CD4-positive, alpha-beta T cell treated with Interleukin-17A for 1 hour (primary cell): ENCODE measurements at places on chromosomes 3 and 15.

DNA sequence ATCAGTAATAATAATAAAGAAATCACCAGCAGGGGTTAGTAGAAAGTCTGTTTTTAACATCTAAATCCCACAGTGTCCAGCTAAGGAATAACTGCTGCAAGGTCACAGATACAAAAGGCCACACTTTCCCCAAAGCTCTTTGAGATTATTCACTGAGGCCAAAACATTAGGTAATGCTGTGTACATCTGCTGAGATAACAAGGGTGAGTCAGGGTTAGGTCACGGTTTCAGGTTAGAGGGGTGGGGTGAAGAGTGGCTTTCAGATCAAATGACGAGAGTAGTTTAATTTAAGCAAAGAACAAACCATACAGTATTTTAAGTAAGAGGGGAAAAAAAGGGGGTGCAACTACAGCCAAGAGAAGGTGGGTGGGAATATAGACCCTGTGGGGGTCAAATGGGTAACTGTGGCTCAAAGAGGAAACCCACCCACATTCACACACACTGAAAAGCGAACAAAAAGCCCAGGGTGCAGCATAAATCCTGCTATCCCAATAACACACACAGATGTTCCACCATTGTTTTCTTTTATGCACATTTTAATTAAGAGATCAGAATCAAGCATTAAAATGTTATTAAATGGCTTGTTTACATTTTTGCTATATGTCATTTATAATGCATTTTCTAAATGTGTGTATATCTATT is 412.9 kb downstream of the TIGIT start:
- DNase-seq, result no peak

DNA sequence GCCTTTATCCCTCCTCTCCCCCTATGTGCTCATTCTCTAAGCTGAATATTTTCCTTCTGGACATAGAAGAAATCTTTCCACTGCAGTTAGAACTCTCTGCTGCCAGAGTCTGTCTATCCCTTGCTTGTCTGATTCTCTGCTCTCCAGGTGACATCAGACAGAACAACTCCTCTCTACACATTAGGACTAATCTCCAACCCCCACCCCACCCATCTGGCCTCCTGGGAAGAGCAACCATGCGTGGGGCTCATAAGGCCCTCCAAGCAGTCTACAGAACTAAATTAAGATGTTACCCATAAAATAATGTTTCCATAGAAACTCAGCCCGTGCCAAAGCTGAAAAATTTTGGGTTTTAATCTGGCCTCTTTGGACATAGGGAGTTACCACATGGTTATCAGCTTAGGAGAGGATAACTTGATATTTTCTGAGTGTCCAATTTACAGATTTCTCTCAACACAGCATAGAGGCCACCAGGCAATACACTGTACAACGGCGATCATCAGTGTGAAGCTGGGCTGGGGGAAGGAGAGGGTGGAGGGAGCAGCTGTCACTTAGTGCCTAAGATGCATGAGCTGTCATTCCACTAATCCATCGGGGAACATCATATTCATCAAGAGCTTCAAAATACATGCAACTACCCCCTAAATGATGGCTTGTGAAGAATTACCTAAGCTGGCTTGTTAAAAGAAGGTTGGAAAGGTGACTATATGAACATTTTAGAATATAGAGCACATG is 199.4 kb downstream of the CLSTN2 start:
- no peak for DNase-seq

DNA sequence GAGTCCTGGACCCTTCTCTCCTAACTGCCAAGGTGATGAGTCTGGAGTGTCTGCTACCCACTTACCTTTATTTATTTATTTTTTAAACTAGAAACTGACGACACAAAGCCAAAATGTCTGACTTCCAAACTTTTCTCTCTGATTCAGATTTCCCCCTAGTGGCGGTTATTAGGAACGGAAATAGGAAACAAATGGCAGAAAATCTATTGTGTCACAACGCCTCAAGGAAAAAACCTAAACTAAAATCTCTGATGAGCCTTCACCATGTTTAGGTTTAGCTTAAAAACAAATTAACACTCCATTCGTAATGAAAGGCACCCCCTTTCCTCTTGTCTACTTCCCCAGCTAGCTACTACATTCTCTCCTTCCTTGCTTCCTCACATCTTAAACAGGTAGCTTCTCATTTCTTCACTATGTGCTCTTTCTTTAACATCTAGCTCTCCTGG is 94.0 kb upstream of the MEX3B start:
- peak; percentile 22 for DNase-seq

GRCh38 chr15:90813796-90814190 is 54.6 kb upstream of the FURIN start:
- DNase-seq, result no peak

DNA sequence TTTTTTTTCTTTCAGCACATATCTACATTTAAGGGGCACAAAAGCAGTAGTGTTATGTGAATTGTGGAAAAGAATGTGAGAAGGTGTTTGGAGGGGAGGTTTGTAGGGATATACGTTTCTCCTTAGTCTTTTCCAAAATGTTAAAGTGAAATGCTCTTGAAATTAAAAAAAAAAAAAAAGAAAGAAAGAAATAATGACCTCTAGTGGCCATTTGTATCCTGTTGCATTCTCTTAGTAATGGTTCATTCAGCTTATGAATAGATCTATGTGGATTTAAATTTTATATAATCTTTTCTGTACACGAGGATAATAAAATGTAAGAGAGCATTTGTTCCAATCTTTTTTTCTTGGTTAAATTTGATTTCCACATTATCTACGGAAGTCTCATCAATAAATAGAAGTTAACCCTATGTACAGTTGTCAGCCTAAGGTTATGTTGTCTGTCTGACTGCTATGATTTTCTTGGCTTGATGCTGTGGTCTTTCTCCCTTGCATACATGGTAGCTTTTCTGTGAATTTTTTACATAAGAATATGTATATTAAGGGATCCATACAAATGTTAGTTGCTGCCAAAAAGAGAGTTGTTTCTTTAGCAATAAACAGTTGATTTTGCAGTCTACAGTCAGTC is 1.7 kb downstream of the P2RY13 start:
- DNase-seq, result no peak

GRCh38 chr3:123084192-123084591 is 17.4 kb downstream of the PDIA5 start:
- no peak for DNase-seq

- no peak for DNase-seq
These were observed 8.8 kb upstream of the CMC1 start for GRCh38 chr3:28232659-28233058.

DNA sequence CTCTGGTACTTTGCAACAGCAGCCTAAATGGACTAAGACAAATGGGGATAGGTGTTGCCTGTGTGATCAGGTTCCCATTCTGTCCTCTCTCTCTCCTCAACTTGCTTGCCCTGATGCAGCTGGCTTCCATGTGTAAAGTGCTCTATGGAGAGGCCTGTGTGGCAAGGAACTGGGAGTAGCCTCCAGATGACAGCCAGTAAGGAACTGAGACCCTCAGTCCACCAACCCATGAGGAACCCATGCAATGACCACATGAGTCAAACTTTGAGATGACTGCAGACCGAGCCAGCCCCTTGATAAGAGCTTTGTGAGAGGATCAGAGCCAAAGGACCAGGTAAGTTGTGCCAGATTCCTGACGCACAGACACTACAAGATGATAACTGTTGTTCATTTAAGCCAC is 74.6 kb upstream of the ADPGK start:
- DNase-seq, result no peak

- DNase-seq, result no peak
These were observed 57.5 kb upstream of the MEF2A start for GRCh38 chr15:99508311-99508645.

DNA sequence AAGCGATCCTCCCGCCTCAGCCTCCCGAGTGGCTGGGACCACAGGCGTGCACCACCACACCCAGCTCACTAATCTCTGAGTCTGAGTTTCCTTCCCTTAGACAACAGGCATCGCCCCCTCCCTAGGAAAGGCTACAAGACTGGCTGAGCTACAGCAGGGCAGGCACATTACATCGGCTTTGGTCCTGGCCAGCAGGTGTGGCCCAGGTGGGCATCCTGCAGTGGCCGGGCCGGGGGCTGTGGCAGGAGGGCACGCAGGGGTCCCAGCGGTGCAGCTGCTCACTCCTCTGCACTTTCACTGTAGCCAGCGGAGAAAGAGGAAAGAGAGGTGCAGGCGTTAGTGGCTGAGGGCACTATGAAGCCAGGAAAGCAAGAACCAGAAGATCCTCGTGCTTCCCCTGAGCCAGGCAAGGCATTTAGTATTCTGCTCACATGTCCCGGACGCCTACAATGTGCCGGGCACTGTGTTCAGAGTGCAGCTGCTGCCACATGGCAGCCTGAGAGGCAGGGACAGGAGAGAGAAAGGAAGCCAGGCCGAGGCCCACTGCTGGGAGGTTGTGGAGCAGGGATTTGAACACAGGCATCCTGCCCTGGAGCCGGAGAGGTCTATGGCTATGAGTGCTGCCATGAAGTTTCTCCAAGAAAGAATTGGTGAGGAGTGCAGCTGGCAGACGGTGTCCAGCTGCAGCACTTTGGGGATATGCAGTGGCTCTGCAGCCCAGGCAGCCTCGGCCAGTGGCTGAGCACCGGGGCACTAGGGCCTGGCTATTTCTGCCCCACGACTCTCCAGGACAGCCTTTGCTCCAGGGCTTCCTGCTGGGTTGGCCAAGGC is 22.3 kb downstream of the GRIP2 start:
- DNase-seq, result no peak

GRCh38 chr3:49535971-49536874 is 18.1 kb upstream of the BSN start:
- DNase-seq, result no peak

DNA sequence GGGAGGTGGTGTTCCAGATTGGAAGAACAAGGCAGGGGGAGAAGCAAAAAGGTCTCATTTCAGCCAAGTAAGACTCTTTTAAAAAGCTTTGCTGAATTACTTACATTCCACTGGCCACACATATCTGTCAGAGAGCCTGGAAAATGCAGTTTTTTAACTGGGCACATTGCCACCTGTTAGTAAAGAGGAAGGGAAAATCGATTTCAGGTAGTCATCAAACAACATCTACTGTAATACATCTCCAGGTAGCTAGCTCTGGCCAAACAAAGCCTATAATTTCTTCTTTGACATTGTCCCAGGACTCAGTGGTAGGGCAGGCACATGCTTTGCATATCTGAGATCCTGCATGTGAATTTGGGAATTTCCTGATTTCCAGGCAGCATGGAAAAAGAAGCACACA is 480.7 kb upstream of the SUCLG2 start:
- no peak for DNase-seq

GRCh38 chr15:40190591-40190990 is 29.7 kb downstream of the BUB1B start:
- DNase-seq, result no peak

GRCh38 chr3:107523289-107523538 is 452 bp downstream of the BBX start:
- DNase-seq, result no peak

- DNase-seq, result no peak
These were observed 86.5 kb downstream of the TNIK start for GRCh38 chr3:171373711-171374110.

DNA sequence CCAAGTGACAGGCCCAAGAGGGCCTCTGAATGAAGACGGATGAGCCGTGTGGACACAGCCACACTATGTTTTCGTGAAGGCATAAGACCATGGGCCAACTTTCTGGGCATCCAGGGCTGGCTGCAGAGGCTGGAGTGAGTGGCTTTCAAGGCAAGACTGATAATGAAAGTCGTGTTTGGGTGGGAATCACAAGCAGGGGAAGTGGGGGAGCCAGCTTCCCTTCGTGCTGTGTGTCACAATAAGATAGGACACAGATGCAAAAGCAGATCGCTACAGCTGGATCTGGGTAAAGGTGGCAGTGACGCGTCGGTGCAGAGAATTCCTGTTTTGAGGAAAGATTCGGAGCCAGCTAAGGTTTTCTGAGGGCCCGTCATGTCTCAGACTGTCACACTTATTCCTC is 309.8 kb upstream of the CTDSPL start:
- DNase-seq, result no peak

DNA sequence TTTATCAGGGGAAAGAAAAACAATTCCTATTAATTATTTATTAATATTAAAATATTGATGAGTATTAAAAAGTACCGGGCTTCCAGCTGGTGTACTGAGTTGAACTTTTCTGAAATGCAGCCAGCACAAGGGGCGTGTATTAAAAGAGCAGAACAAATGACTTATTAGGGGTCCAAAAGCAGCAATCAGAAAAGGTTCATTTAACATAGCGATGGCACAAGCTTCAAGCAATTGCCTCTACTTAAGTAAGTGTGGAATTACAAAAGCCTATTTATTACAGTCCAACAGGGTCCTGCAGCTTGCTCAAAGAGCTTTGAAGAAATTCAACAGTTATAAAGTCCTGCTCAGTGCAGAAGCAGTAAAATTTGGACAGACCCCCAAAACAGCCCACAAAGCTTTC is 285.6 kb downstream of the EPHA3 start:
- no peak for DNase-seq

- DNase-seq, result no peak
These were observed 24.1 kb upstream of the MINAR1 start for GRCh38 chr15:79408041-79408440.

DNA sequence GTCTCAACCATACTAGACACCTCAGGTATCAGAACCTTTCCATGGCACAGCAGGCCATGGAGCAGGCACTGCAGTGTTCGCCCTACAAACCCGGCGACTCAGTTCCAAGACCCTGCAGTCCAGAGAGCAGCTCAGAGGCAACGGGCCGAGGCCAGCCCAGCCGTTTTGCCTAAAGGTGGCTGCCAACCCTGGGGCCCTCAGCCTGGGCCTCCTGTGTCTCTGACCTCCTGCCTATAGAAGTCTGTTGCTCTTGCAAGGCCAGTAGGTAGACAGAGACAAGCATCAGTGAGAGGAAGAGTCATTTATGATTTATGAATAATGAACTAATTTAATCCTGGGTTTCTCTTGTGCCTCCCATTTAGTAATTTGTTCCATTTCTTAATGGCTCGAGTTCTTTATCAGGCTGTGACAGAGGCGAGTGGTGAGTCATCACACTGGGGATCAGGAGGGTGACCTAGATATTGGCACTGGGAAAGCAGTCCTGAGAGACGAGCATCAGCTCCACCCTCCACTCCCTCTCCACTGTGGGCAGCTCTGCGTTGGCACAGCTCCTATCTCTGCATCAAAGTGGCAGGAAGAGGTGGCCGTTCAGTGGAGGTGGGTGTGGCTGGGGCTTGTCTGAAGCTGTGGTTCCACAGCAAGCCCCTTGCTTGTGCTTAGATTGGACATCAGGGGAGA is 79.8 kb downstream of the ABHD5 start:
- peak; percentile 42 for DNase-seq

DNA sequence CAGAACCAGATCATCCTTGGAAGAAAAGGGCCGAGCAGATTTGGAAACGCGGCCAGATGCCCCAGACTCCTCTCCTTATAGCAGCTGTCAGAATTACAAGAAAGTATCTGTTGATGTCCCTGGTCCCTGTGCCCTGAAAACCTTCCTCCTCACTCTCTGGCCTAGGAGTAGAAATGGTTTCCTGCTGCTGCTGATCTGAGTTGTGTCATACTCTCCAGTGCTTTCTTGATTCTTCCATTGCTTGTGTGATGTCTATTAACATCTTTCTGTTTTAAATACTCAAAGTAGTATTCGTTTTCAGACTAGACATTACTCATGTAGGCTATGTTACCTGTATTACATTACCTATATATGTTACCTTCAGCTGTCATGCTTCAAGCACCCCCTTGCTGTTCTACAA is 26.8 kb upstream of the HERC1 start:
- DNase-seq, result no peak
